ENCODE measurements at places on chromosomes 7 and 10. TPM values are rescaled to one million over a fixed set of nuclear protein-coding genes. Genes with fewer than 3 reads are reported as not detected.

Gene RBM20
- 0.15 TPM for total RNA-seq

Gene GRM8
- not detected for total RNA-seq

Gene NFE2L3
- 52.9 TPM for total RNA-seq

Gene LEP
- total RNA-seq: not detected

Gene FOXP2
- total RNA-seq: 0.34 TPM

Gene SPDYE11
- not detected for total RNA-seq

Gene PAPOLB
- total RNA-seq: not detected

Gene GJD4
- not detected for total RNA-seq

Gene TRIM24
- 10.3 TPM for total RNA-seq

Gene OGDHL
- not detected for total RNA-seq

Gene SEMA3E
- total RNA-seq: 0.27 TPM

Gene SLC29A4
- 1.2 TPM for total RNA-seq

Gene DOCK1
- 40.0 TPM for total RNA-seq

Gene GPRIN2
- total RNA-seq: not detected

Gene VSTM4
- total RNA-seq: 0.40 TPM

Gene NEUROD6
- not detected for total RNA-seq

Gene SRRM3
- total RNA-seq: 0.93 TPM

Gene SDK1
- 0.20 TPM for total RNA-seq

Gene OPTN
- 95.8 TPM for total RNA-seq

Gene CCL26
- total RNA-seq: not detected

Gene RTKN2
- 0.27 TPM for total RNA-seq

Gene CACNA2D1
- total RNA-seq: 10.3 TPM

Gene MPP7
- total RNA-seq: 0.34 TPM

Gene GNGT1
- not detected for total RNA-seq

Gene OR6B1
- total RNA-seq: not detected

Gene VWDE
- not detected for total RNA-seq

Gene ENKUR
- 0.39 TPM for total RNA-seq

Gene TYW1B
- 0.79 TPM for total RNA-seq

Gene ABI1
- total RNA-seq: 44.2 TPM

Gene CLCN1
- total RNA-seq: not detected

Gene ZNF804B
- not detected for total RNA-seq

Gene PSAP
- total RNA-seq: 782 TPM

Gene VIPR2
- total RNA-seq: not detected

Gene BNIP3
- 99.7 TPM for total RNA-seq

Gene FAM25G
- total RNA-seq: not detected

Gene NUTM2B
- not detected for total RNA-seq

Gene CPSF4
- total RNA-seq: 17.6 TPM

Gene COL26A1
- total RNA-seq: not detected

Gene CRHR2
- not detected for total RNA-seq

Gene ETV1
- 6.5 TPM for total RNA-seq

Gene GRK5
- 31.2 TPM for total RNA-seq

Gene CFAP43
- total RNA-seq: 0.15 TPM

Gene CTNNA3
- not detected for total RNA-seq

Gene VGF
- 0.20 TPM for total RNA-seq

Gene NPY
- total RNA-seq: not detected

Gene PAXIP1
- total RNA-seq: 8.1 TPM

Gene ZNF503
- total RNA-seq: 2.1 TPM

Gene ANXA7
- total RNA-seq: 111 TPM

Gene ZYX
- 257 TPM for total RNA-seq

Gene PRTFDC1
- total RNA-seq: 9.4 TPM

Gene TBX20
- not detected for total RNA-seq

Gene PNLIPRP1
- total RNA-seq: not detected

Gene MAT1A
- not detected for total RNA-seq

Measured in mammary microvascular endothelial cell (primary cell).